ENCODE measurements at places on chromosomes 5 and 9.

GRCh38 chr9:20358207-20358606 is 264.1 kb downstream of the MLLT3 start:
- peak; percentile 36 for DNase-seq

GRCh38 chr9:108002371-108002956 is 512.9 kb upstream of the KLF4 start:
- DNase-seq, result peak; percentile 81

DNA sequence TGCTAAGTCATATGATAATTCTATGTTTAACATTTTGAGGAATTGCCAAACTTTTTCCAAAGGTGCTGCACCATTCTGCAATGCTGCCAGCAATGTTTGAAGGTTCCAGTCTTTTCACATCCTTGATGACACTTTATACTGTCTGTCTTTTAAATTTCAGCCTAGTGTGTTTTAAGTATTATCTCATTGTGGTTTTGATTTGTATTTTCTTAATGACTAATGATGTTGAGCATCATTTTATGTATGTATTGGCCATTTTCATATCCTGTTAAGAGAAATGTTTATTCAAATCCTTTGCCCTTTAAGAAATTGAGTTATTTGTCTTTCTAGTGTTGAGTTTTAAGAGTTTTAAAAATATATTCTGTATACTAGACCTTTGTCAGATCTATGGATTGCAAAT is 5.0 kb upstream of the TEX48 start:
- peak; percentile 45 for DNase-seq

- DNase-seq, result peak; percentile 63
Measured at GRCh38 chr9:70438341-70438928, 24.0 kb upstream of the KLF9 start.

GRCh38 chr5:8924054-8924793 is 621.7 kb downstream of the SEMA5A start:
- no peak for DNase-seq

DNA sequence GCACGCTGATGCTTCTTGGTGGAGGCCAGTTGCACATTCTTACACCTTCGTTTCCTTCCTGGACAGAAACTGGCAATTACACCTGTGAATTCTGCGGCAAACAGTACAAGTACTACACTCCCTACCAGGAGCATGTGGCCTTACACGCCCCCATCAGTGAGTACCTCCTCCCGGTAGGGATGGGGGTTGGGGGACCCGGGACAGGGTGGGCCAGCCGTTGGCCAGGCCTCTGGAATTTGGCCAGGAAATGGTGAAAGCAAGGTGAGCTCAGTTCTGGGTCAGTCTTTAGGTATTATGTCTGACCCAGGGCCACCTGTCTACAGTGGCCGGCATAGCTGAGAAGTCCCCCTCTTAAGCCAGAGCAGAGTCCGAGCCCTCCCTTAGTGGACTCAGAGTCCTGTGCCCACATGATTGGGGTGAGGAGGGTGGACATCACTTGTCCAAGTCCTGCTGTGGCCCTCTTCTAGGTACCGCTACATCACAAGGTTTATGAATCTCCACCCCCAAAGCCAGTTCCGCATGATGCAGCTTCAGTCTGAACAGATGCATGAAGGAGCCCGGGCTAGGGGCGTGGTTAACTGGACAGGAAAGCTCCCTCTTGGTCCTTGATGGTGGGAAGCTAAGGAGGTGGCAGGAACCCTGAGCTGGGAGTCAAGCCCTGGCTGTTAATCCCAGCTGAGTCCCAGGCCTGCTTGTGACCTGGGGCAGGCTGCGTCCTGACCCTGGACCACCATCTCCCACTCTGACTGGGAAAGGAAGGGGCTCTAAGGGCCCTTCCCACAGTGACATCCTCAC is 61.3 kb downstream of the AMBP start:
- no peak for DNase-seq

DNA sequence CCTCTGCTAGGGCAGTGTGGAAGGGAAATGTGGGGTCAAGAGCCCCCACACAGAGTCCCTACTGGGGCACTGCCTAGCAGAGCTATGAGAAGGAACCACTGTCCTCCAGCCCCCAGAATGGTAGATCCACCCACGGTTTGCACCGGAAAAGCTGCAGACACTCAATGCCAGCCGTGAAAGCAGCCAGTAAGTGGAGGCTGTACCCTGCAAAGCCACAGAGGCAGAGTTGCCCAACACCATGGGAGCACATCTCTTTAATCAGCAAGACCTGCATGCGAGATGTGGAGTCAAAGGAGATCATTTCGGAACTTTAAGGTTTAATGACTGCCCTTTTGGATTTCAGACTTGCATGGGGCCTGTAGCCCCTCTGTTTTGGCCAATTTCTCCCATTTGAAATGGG is 52.2 kb downstream of the GKAP1 start:
- DNase-seq, result no peak

- peak; percentile 81 for DNase-seq
Measured at GRCh38 chr9:107600060-107600573, 110.5 kb upstream of the KLF4 start.

- no peak for DNase-seq
Measured at GRCh38 chr5:44919560-44919959, 110.8 kb downstream of the MRPS30 start.

DNA sequence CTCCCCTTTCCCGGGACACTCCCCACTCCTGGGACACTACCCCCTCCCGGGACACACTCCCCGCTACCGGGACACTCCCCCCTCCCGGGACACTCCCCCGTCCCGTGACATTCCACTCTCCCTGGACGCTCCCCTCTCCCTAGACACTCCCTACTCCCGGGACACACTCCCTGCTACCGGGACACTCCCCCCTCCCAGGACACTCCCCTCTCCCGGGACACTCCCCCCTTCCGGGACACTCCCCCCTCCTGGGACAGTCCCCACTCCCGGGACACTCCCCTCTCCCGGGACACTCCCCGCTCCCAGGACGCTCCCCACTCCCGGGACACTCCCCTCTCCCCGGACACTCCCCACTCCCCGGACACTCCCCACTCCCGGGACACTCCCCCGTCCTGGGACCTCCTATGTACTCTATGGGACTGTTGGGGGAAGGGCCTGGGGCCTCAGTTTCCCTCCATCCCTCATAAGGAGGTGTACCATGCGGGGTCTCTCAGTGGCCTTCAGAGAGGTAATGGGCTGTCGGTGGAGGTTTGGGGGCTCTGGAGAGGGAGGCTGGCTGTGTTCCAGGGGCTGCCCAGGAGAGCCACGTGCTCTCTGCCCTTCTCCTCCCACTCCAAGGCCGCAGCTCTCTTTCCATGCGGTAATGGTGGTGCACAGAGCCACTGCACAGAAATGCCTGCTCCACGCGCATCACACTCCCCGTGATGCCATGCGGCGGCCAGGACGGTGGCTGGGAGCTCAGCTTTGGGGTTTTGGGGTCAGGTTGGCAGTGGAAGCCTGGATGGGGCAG is 96.2 kb downstream of the RXRA start:
- no peak for DNase-seq

DNA sequence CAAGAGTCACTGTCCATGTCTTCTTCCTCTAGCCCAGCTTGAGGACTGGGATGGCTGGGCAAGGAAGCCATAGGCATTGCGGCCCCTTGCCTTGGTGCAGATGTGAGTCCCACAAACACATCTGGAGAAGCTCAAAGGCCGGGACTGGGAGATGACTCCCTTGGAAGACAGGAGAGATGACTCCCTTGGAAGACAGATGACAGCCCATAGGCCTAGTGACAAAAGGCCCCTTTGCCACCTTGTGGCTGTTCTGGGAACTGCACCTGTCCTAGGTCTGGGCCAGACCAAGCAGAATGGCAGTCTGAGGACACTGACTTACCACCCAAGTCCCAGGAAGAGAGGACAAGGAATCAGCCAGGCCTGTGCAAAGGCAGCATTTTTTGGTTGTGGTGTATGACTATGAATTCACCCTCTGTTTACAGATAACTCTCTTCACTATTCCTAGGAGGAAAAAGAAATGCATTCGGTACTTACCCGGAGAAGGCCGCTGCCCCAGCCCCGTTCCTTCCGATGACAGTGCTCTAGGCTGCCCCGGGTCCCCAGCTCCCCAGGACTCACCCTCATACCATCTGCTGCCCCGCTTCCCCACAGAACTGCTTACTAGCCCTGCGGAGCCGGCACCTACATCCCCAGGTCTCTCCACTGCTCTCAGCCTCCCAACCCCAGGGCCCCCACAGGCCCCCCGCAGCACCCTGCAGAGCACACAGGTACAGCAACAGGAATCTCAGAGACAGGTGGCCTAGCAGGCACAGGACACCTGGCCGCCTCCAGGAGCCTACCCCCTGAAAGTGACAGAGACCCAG is 30.8 kb downstream of the SKP1 start:
- DNase-seq, result peak; percentile 69

DNA sequence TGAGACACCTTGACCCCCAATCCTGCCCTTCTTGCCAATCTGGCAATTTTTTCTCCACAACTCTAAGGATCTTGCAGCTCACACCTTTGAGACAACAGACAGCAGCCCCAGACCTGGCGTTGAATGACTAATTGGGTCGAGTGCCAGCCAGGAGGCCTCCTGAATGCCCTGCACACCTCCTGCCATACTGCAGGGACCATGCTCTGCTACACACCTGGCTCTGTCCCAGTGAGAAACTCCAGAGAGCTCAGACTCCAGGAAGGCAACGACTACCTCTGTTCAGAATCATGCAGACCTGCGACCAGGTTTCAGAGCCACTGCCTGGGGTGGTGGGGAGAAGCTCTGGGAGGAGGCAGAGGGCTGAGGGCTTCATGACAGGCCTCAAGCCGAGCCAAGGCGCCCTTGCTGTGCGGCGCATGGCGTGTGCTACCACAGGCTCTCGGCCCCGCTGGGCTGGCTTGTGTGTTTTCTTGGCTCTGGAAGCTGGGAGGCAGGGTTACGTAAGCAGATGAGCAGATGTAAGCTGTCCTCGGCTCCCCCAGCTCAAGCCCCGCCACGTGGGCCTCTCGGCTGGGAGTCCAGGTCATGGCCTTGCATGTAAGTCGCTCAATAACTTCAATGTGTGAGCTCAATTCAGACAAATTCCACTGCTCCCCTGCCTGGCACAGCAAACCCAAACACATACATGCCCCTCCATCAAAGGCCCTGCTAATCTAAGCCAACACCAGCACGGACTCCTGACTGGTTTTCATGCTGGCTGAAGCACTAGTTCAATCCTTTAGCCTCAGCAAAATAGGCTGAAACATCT is 27.5 kb downstream of the B4GALT1 start:
- DNase-seq, result peak; percentile 95

- no peak for DNase-seq
Measured at GRCh38 chr5:50658246-50658645, 8.2 kb upstream of the PARP8 start.

DNA sequence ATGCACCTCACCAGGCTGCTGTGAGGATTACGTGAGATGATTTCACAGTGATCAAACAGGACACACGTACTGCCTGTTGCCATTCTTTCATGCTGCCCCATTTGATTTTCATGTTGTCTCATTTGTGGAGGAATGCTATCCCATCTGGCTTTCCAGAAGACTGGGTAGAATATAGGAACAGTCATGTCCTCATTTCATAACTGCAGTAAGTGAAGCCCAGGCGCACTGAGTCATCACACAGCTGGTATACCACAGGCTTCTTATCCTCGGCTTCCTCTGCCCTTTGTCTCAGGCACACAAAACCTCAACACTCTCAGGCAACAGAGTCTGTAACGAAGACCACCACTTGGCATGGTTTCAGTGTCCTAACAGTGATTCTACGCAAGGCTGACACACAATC is 62.3 kb downstream of the LHFPL2 start:
- DNase-seq, result peak; percentile 96

- DNase-seq, result no peak
Measured at GRCh38 chr9:93818827-93819472, 136.2 kb downstream of the BARX1 start.

GRCh38 chr9:109422641-109423040 is 75.5 kb downstream of the PTPN3 start:
- DNase-seq, result no peak

DNA sequence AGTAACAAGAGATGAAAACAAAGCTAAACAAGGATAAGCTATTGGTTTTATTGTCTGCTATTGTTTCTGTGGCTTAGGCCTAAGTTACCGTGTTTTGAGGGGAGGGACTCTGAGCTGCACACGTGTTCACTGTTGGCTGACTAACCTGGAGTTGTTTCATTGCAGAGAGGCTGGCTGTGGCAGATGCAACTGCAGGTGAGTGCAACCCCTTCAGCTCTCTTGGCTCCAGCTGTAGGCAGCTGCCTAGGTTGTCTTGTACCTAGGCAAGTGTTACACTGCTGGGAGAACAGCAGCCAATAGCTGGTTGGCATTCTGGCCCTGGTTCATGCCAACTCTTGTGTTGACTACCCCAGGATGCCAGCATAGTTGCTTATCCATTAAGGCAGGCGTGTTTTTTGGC is 17.6 kb upstream of the MATR3 start:
- no peak for DNase-seq

DNA sequence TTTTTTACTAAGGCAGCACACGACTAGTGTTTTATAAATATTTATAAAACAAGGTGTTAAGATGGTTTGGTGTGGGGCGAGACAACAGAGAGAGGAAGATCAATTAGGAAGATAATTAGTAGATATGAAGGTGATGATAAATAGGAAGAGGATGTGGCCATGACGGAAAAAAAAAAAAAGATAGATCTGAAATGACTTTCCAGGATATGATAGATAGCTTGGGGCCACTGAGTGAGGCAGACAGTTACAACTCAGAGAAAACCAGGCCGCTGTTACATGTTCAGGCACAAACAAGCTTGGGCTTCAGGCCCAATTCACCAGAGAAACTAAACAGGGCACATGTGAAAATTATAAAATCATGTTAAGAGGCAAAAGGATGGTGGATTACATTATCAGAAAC is 43.2 kb downstream of the KIAA0825 start:
- no peak for DNase-seq

DNA sequence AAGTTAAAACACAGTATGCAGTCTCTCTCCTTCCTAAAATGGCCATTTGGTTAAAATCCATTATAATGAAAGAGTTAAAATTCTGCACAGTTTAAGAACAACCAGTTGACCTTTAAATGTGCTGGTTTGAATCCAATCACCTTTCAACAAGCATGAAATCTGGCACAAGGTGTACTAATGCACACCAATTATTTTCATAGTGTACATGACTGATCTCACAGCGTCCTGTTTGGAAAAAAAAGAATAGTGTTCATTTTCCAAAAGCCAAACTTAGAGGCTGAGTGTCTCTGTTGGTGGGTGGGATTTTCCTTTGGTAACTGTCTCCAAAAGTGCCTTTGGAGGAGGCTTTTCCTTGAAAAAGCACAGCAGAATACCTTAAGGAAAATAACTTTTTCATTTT is 180.6 kb downstream of the DEPDC1B start:
- no peak for DNase-seq

GRCh38 chr5:640461-641330 is 28.6 kb downstream of the CEP72 start:
- no peak for DNase-seq

DNA sequence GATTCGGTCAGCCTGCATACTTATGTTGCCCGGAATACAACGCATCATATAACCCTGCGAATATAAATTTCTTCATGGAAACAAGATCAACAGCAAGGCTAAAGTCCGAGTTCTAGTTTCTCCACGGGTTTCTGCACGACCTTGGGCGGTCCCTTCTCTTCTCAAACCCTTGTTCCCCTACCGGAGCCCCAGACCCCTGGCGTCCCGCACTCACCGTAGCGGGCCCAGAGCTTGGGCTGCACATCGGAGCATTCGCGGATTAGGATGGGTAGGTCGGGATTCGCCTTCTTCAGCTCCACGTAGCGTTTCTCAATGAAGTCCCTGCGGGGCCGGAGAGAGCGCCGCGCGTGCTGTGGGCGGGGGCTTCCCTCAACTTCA is 399 bp downstream of the NDUFA2 start:
- DNase-seq, result no peak

GRCh38 chr5:10564838-10565784 is 1.2 kb downstream of the ANKRD33B start:
- no peak for DNase-seq

- no peak for DNase-seq
Measured at GRCh38 chr5:78992146-78992545, 7.0 kb upstream of the ARSB start.

- DNase-seq, result no peak
Measured at GRCh38 chr5:54702470-54702869, 184.9 kb downstream of the SNX18 start.

Data from fibroblast of the aortic adventitia (primary cell).